Non-pigmented ciliary epithelial cell (primary cell): ENCODE measurements at places on chromosomes 5 and 9.
A peak's percentile ranks its signal among the peaks of the same experiment; 100 is the strongest.

DNA sequence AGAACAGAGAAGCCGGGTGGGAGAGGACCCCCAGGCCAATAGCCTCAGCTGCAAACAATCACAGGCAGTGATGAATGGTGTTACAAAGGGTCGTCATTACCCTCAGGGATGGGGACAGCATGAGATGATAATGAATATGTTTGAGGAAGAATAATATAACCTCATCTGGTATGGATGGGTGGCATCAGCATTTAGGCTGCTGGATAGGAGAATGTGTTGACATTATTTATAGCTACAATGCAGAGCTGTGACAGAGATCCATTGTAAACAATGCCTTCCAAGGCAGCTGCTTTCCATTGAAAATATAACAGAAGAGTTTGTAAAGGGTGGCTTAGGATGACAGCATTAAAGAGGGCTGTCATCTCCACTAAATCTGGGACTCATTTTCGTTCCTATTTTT is 365.5 kb downstream of the KCNN2 start:
- DNase-seq: no peak

DNA sequence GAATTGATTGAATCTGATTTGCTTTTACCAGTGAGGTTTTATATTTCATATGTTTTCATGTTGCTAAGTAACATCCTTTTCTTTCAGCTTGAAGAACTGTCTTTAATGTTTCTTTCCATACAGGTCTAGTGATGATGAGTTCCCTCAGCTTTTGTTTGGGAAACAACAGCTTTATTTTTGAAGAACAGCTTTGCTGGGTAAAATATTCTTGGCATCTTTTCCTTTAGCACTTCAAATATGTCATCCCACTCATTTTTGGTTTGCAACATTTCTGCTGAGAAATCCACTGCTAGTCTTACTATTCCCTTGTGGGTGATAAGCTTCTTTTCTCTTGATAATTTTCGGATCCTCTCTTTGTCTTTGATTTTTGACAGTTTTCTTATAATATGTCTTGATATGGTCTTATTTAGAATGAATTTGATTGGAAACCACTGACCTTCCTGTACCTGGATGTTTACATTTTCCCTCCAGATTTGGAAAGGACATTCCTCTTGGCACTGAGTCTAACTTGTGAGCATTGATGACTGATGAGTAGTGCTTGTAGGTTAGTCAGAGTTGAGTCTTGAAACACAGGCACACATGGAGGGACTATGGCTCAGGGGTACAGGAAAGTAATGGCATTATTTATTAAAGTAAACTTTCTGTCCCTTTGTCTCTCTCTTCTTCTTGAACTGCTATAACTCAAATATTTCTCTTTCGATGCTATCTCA is 220.3 kb downstream of the SPATA31D1 start:
- no peak for DNase-seq

- DNase-seq: no peak
Observed at GRCh38 chr5:180658774-180659564, 9.6 kb upstream of the FLT4 start.

DNA sequence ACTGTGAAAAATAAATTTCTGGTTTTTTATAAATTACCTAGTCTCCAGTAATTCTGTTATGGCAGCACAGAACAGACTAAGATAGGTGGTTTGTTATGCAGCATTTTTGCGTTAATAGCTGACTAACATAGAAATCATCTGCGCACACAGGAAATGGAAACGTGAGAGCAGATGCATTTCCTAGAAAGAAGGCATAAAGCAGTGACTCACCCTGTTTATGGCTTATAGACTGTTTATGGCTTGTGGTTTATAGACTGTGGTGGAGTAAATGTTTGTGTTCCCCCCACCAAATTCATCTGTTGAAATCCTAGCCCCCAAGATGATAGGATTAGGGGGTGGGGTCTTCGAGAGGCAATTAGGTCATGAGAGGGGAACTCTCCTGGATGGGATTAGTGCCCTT is 18.3 kb upstream of the OSMR start:
- DNase-seq: no peak

DNA sequence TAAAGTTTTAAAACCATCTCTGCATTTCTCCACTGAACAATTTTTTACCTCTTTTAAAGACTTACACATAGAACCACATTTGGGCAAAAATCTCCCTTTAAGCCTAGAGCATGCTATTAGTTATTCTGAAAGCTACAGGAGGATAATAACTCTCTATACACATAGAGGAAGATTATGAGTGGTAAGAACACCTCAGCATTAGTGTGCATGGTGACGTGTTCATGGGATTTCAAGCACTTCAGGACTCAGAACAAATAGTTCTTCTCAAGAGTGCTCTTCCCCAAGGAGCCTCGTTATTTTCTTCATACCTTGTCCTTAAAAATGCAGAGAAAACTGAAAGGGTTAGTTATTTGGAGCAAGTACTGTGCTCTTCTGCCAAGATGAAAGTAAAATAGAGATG is 256.9 kb upstream of the TUSC1 start:
- no peak for DNase-seq

DNA sequence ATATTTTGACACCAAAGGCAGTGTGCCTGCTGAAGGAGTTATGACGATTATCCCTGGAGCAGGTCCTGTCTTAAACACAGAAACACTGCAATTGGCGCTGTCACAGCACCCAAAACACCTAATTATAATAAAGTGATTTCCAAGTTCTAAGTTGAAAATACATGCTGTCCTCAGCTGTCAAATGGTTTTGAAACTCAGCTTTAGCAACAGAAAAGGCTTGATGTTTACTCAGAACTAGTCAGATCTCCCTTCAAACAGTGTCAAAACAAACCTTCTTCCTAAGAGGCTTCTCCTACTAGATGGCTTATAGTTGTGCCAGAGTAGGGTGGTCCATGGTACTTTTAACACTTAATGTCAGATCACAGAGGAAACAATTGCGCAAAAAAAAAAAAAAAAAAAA is 87.2 kb upstream of the IRX1 start:
- no peak for DNase-seq

DNA sequence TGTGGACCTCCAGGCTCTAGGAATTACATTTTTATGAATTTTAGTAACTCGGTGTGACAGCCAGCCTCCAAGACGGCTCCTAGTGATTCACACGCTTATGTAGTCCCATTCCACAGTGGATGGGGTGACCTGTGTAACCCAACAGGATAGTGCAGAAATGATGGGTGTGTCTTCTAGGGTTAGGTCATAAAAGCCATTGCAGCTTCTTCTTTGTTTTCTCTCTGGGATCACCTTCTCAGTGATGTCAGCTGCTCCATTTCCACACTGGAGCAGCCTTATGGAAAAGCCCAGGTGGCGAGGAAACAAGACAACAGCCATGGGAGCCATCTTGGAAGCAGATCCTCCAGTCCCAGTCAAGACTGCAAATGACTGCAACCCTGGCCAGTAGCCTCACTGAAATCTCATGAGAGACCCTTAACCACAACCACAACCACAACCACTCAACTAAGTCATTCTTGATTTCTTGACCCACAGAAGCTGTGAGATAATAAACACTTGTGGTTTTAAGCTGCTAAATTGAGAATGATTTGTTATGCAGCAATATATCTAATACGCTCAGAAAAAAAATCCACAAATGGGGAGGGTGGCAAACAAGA is 5.1 kb upstream of the GNPDA1 start:
- peak; percentile 31 for DNase-seq

DNA sequence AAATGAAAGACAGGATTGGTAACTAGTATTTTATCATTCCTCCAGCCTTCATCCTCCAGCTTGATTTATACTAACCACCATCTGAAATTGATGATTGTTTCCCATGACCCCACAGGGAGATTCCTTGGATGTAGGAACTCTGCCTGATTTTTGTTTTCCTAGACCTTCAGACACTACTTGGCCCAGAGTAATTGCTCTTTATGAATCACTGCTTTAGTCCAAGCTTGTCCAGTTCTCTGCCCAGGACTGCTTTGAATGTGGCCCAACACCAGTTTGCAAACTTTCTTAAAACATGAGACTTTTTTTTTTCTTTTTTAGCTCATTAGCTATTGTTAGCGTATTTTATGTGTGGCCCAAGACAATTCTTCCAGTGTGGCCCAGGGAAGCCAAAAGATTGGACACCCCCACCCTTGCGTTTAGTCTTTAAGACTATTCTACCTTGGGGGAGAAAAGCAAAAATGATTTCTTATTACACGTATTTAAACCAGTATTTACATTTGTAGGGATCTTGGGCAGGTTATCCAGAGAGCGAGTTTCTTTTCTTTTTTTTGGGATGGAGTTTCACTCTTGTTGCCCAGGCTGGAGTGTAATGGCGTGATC is 18.4 kb downstream of the BASP1 start:
- DNase-seq: no peak

GRCh38 chr9:28820741-28821140 is 1247.5 kb upstream of the C9orf72 start:
- no peak for DNase-seq

GRCh38 chr5:58149345-58149744 is 310.5 kb downstream of the PLK2 start:
- no peak for DNase-seq

GRCh38 chr9:4794691-4795090 is 1.9 kb downstream of the RCL1 start:
- DNase-seq: no peak

GRCh38 chr9:118577121-118577520 is 792.1 kb downstream of the BRINP1 start:
- peak; percentile 37 for DNase-seq

- no peak for DNase-seq
Observed at GRCh38 chr5:137622850-137623249, 113.0 kb downstream of the KLHL3 start.

DNA sequence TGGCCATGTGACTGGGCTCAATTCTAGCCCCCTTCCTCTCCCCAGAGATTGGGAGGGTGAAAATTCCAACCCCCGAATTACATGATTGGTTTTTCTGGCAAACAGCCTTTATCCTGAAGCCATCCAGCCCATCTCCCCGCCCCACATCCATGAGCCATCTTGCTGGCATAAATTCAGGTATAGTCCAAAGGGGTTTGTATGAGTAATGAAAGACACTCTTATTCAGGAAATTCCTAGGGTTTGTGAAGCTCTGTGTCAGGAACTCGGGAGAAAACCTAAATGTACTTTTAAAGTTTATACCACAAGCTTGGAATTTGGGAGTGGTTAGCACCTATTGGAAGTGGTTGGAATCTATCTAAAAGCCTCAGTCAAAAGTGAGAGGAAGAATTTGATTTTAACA is 80.6 kb upstream of the SIMC1 start:
- no peak for DNase-seq

DNA sequence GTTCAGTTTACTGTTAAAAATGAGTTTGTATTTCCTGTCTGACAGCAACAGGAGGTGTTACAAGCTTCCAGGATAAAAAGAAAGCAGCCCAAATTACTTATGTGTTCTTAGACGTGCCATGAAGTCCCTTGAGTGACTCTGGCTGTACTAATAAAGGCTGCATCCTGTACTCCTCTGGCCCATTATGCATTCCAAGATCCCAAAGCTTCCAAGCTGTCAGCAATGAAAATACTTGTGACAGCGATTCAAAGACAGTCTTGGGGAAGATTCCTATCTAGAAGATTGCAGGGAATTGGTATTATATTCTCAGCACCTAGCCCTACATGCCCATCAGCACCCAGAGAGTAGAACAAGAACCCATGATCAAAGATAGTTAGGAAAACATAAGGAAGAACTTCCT is 281.6 kb upstream of the TRPC7 start:
- no peak for DNase-seq

- DNase-seq: no peak
Observed at GRCh38 chr5:115627295-115627865, 1.5 kb upstream of the TMED7 start.

GRCh38 chr5:150583541-150584225 is 56.8 kb upstream of the SYNPO start:
- no peak for DNase-seq

- DNase-seq: no peak
Observed at GRCh38 chr9:90014421-90014820, 409.6 kb downstream of the GADD45G start.

DNA sequence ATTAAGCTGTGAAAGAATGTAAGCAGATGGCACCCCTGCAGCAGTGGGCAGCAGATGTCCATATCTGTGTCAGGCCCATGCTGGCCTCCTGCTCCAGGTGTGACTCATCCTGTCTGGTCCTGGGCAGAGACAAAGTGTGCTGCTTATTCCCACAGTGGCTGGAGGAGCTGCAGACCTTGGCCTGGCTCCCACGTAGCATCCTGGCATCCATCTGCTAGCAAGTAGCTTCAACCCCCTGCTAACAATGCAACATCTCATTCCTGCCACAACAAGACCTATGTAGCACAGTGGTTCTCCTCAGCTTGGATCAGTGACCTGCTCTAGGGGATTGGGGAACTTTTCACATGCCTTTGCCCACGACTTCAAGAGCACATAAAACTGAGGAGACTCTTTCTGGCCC is 126.4 kb upstream of the SLC12A2 start:
- no peak for DNase-seq

DNA sequence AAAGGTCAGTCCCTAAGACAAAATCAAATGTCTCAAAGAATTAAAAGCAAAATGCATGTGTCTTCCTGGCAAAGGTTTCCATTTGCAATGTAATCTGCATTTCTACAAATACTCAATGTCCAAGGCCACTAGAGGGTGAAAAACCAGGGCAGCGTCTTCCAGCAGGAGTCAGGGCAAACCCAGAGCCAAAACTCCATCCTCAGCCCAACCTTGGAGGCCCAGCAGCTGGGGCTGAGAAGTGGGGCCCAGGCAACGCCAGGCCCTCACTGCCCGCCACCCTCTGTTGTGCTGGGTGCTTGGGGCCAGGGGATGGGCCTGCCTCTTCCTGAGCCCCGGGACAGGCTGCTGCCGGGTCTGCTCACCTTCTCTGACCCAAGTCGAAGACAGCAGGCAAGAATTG is 200.1 kb downstream of the PAX5 start:
- no peak for DNase-seq

DNA sequence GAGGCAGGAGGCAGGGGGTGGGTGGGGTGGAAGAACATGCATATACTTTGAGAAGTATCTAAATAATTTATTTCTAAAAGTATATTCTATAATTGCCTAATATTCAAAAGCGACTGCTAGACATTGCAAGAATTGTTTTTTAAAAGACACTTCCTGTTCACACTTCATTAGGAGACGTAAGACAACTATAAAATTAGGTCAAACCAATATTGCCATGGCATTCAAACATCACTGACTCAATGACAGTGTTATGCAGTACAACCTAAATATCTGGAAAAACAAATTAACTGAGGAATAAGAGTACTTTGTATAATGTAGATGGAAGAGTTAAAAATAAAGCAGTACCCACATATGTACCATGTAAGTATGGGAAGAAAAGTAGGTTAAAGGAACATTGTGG is 4.5 kb downstream of the CCNH start:
- DNase-seq: no peak

GRCh38 chr5:142395334-142395733 is 70.5 kb upstream of the SPRY4 start:
- DNase-seq: no peak
